ENCODE measurements at places on chromosomes 7 and 10.

- no peak for DNase-seq
These were observed 65.8 kb downstream of the BMPER start for GRCh38 chr7:33971106-33971505.

- peak; percentile 73 for DNase-seq
These were observed 314.8 kb downstream of the POM121L12 start for GRCh38 chr7:53350241-53350640.

DNA sequence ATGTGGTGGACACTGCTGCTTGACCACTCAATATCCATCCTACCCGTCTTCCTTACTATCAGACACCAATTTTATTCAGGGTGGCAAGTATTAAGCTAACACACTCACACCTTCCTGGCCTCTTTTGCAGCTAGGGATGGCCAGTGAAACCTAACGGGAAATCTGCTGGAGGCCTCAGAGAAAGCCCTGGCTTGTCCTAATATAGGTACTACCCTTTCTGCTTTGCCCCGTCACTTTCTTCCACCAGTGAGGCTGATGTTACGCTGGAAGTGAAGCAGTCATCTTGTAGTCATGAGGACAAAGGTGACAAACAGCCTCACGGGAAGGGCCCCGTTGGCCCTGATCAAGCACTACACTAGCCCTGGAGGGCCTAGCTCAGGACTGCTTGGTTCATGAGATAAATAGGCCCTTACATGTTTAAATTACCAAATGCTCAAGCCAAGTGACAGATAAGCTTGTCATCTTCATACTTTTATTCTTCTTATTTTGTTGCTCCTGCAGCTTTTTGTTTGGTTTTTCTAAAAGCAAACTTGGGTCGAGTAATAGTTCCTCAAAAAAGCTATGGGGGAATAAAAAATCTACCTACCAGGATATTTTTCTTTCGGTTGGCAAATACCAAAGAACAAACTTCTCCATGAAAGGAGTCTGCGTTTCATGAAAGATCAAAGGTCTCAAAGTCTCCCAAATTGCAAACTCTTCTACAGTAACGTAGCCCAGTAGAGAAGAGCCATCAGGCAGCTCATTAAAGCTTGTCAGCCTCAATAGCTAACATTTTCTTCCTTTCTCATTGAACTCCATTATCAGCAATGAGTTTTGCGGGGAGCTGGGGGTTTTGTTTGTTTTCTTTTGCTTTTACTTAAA lies 17.5 kb downstream of the CREB3L2 start:
- no peak for DNase-seq

DNA sequence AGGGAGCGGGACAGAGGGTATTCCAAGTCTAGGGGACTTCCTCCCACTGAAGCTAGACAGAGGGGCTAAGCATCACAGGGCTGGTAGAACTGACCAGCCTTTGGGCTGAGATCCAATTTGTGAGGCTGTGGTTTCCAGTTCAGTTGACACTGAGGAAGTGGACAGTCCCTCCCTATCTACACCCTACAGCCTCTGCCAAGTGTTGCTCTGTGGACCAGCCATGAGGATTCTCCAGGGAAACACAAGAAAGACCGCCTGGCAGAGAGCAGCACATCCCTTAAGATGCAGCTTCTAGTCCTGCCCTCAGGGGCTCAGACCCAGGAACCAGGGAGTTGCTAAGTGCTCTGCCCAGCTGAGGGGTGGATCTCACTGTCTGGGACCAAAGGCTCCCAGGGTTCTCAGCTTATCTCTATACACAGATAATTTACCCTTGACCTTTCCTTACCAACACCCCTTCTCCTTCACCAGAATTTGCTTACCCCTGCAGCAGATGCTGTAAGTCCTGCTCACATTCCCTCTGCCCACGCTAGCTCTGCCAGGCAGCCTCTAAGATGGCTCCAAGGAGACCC lies 252.0 kb downstream of the SKIDA1 start:
- DNase-seq, result no peak

DNA sequence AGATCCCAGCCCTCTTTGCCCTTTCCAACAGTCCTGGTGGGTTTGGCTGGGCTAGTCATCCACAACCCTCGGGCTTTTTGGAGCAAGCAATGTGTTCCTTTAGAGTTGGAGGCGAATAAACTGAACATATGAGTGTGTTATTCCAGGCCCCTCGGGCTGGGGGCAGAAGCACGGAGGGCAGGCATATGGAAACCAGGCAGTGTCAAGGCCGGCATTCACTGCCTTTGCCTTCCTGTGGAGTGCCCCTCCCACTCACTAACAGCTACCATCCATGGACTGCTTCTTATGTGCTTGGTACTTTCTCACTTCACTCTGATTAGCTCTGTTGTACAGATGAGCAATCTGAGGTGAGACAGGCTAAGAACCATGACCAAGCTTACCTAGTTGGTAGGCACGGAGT lies 53.9 kb upstream of the EFCAB10 start:
- no peak for DNase-seq

DNA sequence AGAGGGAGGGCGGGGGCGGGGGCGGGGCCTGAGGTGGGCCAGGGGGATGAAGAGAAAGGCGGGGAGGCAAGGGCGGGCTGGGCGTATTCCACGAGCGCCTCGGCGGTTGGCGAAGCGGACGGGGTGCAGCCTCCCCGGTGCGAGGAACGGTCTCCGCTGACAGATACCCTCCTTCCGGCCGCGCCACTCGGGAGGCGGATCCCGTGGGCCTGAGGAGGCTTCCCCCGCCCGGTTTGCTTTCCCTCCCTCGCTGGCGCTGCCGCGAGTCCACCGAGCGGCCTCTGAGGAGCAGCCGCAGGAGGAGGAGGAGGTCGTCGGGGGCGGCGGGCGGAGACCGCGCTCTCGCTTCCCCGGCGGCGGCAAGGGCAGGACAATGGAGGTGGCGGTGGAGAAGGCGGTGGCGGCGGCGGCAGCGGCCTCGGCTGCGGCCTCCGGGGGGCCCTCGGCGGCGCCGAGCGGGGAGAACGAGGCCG lies at the start of gene TRIM24:
TSS of gene TRIM24 (plus strand) at position 84 of the 473 bp plus-strand sequence. CDS start at position 374, 290 bp downstream.
- DNase-seq, result no peak

DNA sequence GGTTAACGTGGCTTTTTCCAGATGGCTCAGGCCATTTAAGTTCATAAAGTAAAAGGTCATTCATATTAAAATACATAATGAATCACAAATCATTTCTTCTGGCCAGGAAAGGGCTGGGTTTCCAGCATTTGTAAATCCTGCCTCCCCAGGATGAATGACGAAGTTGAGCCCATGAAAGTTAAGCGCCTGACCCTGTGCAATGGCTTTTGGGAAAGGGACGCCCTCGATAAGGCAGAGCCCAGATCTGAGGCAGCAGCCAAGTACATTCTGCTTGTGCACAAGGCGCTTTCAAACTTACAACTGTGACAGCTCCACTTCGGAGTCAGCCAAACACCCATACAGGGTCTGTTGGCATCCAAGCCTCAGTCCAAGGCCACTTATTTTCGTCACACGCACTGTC lies 2.8 kb downstream of the GIMAP6 start:
- DNase-seq, result no peak

DNA sequence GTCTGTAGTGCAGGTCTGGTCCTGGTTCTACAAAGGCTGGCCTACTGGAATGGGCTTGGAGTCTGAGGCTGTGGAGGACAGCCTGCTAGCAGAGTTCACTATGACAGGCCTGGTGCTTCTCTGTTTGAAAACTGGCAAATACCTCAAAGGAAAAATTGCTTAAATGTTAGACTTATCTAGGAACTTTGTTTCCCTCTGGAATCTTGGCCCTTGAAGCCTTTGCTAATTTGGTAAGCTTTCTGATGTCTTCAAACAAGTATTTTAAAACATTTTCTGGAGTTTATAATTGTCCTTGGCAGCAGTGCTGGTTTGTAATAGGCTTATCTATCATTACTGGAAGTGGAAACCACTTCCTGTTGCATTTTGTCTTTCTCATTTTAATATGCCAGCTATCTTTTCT lies 139.7 kb downstream of the TMEM26 start:
- DNase-seq, result no peak

GRCh38 chr7:25101817-25102216 lies 23.2 kb downstream of the CYCS start:
- DNase-seq, result no peak

- no peak for DNase-seq
These were observed 876.4 kb downstream of the CCSER2 start for GRCh38 chr10:85204814-85205213.

GRCh38 chr7:117705630-117706029 lies 167.6 kb downstream of the CTTNBP2 start:
- no peak for DNase-seq

DNA sequence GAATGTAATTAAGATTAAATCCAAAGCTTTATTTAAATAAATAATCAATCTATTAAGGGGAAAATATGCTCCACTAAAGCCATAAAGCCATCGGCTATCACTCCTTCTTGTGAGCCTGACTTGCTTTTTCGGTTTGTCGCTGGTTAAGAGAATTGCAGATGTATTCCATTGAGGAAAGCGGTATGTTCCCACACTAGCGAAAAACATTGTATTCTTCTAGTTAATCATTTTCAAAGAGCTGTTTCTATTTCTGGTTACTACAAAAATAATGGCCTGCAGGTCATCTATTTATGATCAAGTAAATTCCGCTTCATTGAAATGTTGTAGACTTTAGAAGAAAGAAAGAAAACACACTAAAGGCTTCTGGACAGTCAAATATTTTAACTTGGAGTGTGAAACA lies 173.4 kb downstream of the CACNB2 start:
- DNase-seq, result no peak

DNA sequence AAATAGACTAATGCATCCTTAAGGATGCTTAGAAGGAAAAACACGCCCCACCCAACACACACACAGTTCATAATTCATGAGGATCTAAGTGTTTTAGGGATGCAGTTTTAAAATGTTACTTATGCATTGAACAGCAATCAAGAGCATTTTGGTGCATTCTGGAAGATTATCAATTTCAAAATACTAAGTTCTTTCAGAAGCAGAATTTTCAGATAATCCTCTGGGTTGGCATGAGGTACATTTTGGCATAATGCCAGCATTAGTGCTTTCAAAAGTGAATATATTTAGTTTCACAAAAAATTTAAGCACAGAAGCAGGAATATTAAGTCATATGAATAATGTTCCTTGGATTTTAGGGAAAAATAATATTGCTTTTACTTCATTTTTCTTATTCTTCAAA lies 937.1 kb downstream of the REEP3 start:
- DNase-seq, result no peak

DNA sequence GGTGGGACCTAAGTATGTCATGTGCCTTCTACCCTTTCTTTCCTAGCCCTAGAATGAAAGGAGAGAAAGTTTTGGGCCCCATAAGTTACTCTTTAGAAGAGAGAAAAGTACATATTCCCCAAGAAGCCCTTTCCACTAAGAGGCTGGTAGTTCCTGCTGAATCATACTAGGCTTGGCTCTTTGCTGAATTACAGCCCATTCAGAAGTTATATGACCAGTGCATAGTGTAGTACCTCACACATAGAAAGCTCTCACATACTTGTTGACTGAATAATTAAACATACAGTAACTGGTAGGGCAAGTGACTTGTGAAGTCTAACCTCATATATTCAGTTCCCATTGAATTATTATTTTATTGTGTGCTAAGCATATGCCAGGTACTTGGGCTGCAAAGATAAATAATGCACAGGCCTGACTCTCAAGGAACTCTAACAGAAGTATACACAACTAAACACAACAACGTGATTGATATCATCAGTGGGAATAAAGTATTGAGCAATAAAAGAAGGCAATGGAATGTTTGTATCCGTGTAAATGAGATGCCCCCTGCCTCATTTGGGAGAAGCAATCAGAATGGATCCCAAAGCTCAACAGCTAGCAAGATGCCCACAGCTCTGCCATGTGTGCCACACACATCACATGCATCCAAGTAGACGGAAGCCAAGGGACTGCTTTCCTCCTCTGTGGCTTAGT lies 38.9 kb upstream of the UBN2 start:
- no peak for DNase-seq

DNA sequence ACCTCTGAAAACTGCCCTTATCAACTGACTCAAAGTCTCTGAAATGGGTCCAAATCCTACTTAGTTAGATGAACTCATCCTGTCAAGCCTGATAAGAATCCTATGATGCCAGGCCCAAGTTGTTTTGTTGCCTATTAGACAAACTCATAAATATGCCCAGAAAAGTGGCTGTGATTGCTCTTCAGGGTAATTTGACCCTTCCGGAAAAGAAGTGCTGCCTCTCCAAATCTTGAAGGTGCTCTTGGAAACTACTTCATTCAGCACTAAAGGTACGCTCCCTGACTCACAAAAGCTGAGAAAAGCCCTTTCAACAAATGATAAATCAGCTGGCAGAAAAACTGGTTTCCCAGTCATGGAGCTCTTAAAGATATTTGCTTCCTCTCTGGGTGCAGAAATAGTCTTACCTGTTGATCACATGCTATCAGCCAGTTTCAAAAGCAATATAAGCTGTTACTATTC lies 6.7 kb downstream of the IFIT5 start:
- no peak for DNase-seq

DNA sequence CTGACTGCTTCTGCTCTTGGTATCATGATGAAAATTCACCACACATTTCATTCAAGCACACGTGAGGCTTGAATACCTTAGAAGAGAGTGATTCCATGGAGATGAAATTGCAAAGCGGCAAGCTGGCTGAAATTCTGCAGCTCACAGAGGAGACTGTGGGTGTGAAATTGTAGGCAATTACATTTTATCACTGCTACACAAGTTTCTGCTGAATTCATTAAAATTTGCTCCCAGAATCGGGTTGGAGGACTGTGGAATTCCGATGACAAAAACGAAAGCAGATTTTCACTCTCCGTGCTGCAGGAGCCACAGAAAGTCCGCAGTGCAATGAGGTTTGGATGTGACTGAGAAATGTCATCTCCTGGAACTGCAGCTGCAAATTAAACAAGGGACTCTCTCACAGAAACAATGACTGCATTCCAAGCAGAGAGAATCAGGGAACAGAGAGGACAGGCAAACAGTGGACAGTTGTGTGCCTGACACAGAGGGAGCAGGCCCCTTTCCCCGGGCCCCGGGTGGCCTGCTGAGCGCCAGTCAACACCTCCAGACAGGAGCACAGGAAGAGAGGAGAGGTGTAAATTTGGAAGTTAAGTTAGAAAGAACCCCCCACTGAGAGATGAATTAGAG lies 109.1 kb downstream of the C10orf90 start:
- DNase-seq, result no peak

DNA sequence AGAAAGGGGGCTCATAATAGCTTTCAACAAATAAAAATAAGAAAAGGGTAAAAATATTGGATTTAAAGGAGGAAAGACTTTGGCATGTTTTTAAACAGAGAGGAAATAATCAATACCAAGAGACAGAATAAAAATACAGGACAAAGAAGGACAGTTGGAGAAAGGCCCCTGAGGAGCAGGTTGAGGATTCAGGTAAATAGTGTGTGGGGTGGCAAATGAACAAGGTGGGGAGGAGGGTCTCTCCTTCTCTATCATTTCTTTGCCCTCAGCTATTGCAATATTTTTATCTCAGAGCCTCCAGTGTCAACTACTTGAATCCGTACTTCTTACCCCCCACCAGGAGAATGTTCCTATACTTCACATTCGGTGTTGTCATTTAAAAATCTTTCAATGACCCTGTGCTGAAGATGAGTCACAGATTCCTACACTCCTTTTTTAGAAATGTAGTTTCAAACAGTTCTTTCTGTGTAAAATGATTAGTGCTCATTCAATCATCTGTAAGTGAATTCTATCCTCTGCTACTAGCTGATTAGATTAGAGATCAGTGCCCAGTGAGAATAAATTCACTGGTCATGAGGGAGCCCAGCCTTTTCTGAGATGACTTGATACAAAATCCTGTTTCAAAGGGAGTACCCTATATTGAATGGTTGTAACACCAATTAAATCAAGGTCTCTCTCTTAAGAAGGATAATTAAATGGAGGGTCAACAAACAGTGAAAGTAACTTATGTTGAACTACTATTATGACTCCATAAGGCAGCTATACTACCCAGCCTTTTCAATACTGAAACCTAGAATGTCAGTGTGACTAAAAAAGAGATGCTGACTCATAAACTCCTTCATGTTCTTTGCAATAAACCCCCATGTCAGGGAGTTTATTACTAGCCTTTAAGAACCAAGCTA lies 50.4 kb upstream of the WNT16 start:
- DNase-seq, result no peak
